ENCODE measurements at places on chromosomes 6 and 20. TPM values are rescaled to one million over a fixed set of nuclear protein-coding genes. Genes with fewer than 3 reads are reported as not detected.

GRCh38 chr20:25355866-25356265 is 34.8 kb downstream of the ABHD12 start:
- H3K27ac ChIP-seq = no peak overlapping the region
- peaks cover 16% of the 10 kb centered on the region for H3K4me1 ChIP-seq
- DNase-seq = no peak
- no peak overlapping the region for H3K4me3 ChIP-seq

DNA sequence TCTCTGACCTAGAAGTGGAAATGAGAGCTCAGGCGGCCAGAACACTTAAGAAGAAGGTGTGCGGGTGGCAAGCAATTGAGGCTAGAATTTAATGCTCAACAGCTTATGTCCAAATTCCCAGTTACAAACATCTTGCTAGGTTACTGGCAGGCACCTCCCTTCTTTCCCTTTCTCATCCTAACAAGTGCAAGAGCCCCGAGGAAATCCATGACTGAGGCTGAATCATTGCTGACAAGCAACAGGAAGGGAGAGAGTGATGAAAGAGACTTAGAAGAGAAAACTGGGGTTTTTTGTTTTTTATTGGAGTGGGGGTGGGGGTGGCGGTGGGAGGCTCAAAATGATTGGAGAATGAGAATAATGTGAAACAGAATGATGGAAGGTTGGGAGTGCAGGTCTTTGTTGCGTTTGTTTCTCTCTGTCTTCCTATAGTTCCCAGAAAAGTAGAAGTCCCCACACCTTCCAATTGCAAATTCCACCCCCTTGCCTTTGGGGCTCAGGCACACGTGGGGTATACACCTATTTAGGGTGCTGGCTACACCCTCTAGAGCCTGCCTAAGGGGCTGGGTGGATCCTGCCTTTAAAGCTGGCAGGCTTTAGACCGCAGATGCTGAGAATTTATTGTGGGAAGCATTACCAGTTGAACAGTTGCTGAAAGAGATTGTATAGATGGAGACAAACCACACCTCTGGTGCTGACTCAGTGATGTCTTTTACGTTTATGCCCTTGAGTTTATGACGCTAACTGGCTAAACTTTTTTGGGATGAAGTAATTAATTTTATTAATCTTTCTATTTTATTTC is 1.4 kb downstream of the FAM83B start:
- H3K27me3 ChIP-seq = peaks cover 45% of the 10 kb centered on the region
- no peak overlapping the region for H3K4me3 ChIP-seq
- no peak overlapping the region for H3K27ac ChIP-seq
- no peak for DNase-seq
- peaks cover 12% of the 10 kb centered on the region for H3K4me1 ChIP-seq
- H3K36me3 ChIP-seq = peaks cover 2% of the 10 kb centered on the region

- peaks cover 3% of the 10 kb centered on the region for H3K27me3 ChIP-seq
- no peak for DNase-seq
- no peak overlapping the region for H3K4me3 ChIP-seq
- H3K27ac ChIP-seq = no peak overlapping the region
- no peaks in the 10 kb centered on the region for H3K4me1 ChIP-seq
These were observed 30.0 kb upstream of the FBXL4 start for GRCh38 chr6:98977671-98978292.

DNA sequence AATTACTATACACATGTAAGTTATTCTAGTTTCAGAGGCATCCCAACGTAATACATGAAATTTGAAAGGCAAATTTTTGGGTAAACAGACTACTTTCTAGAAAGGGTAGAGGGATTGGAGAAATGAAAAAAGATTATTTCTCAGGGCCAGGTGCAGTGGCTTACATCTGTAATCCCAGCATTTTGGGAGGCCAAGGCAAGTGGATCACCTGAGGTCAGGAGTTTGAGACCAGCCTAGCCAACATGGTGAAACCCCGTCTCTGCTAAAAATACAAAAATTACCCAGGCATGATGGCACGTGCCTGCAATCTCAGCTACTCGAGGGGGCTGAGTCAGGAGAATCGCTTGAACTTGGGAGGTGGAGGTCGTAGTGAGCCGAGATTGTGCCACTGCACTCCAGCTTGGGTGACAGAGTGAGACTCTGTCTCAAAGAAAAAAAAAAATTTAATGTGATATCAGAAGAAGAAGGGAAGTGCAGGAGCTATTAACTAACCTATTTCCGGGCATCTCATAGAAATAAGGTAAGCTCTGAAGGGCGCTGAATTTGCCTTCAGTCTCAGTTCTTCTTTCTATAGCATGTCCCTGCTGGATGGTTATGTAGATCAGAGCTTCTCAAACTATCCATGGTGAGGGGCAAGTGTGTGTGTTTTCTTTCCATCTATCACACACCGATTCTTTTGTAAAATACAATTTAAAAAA is 100.3 kb upstream of the MTHFD1L start:
- H3K27me3 ChIP-seq = no peaks in the 10 kb centered on the region
- H3K36me3 ChIP-seq = no peaks in the 10 kb centered on the region
- no peak overlapping the region for H3K27ac ChIP-seq
- no peak for DNase-seq

GRCh38 chr6:48626421-48626820 is 515.4 kb upstream of the PTCHD4 start:
- peaks cover 17% of the 10 kb centered on the region for H3K4me1 ChIP-seq
- no peak overlapping the region for H3K27ac ChIP-seq
- DNase-seq = no peak
- H3K27me3 ChIP-seq = no peaks in the 10 kb centered on the region

The FAM83B gene
- not detected for total RNA-seq

GRCh38 chr20:24493181-24493580 is 23.8 kb downstream of the SYNDIG1 start:
- peaks cover 12% of the 10 kb centered on the region for H3K4me1 ChIP-seq
- no peak overlapping the region for H3K4me3 ChIP-seq
- peaks cover 6% of the 10 kb centered on the region for H3K36me3 ChIP-seq
- H3K27me3 ChIP-seq = peaks cover 2% of the 10 kb centered on the region

DNA sequence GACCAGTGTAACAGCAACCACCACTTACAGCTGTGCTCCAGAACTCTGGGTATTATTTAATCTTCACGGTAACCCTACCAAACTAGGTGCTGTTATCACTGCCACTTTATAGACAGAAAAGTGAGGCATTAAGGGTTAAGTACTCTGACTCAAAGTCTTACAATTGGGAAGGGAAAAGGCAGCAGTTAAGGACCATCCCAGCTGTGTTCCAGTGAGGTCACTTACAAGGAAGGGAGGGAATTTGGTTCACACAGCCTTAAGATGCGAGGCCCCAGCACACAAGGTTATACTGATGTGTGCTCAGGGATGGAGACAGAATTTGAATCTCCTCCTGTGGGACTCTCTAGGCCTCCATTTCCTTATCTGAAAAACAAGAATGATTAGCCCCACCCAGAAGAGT is 46.7 kb downstream of the TRERF1 start:
- H3K27me3 ChIP-seq = no peaks in the 10 kb centered on the region
- peaks cover 38% of the 10 kb centered on the region for H3K4me1 ChIP-seq
- no peaks in the 10 kb centered on the region for H3K36me3 ChIP-seq
- peak overlapping the region; percentile 81 for H3K27ac ChIP-seq
- no peak for DNase-seq
- H3K4me3 ChIP-seq = no peak overlapping the region

The DLK2 gene
- 1.1 TPM for total RNA-seq

The ADGRB3 gene
- total RNA-seq = 1.5 TPM

The ZCCHC3 gene
- total RNA-seq = 17.2 TPM

DNA sequence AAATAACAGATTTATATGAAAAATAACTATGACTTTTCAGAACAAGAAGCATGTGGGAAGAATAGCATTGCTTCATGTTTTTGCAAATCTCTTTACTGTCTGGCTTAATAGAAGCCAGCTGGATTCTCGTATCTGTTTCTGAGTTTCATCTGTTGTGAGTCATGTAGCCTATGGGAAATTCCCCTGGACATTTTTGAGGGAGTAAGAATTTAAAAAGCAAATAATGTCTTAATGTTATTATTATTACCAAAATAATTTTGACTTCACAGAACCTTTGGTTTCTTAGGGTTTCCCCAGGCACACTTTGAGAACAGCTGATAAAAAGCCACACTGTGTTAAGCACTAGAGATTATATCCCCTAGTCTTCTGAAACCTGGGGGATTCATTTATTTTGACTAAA is 75.8 kb downstream of the SYCP2L start:
- no peak overlapping the region for H3K4me3 ChIP-seq
- H3K27me3 ChIP-seq = no peaks in the 10 kb centered on the region
- H3K27ac ChIP-seq = peak overlapping the region; percentile 83

- no peaks in the 10 kb centered on the region for H3K27me3 ChIP-seq
- no peak for DNase-seq
- H3K36me3 ChIP-seq = no peaks in the 10 kb centered on the region
- peaks cover 77% of the 10 kb centered on the region for H3K4me1 ChIP-seq
- H3K4me3 ChIP-seq = no peak overlapping the region
- H3K27ac ChIP-seq = peak overlapping the region; percentile 10
These were observed 122.7 kb downstream of the SNX5 start for GRCh38 chr20:17845701-17846475.

- no peak overlapping the region for H3K27ac ChIP-seq
- H3K36me3 ChIP-seq = no peaks in the 10 kb centered on the region
- peaks cover 2% of the 10 kb centered on the region for H3K4me1 ChIP-seq
These were observed 245.9 kb downstream of the FARS2 start for GRCh38 chr6:5507131-5507681.

DNA sequence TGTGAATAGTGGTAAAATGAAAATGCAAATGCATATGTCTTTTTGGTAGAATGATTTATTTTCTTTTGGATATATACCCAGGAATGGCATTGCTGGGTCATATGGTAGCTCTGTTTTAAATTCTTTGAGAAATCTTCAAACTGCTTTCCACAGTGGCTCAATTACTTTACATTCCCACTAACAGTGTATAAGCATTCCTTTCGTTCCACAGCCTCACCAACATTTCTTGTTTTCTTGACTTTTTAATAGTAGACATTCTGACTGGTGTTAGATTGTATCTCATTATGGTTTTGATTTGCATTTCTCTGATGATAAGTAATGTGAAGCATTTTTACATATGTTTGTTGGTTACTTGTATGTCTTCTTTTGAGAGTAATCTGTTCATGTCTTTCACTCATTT is 144.0 kb downstream of the SIM1 start:
- DNase-seq = no peak
- no peaks in the 10 kb centered on the region for H3K27me3 ChIP-seq
- no peak overlapping the region for H3K4me3 ChIP-seq
- no peaks in the 10 kb centered on the region for H3K36me3 ChIP-seq
- no peak overlapping the region for H3K27ac ChIP-seq

- no peak for DNase-seq
- H3K27ac ChIP-seq = no peak overlapping the region
- H3K4me1 ChIP-seq = peaks cover 20% of the 10 kb centered on the region
- no peak overlapping the region for H3K4me3 ChIP-seq
- no peaks in the 10 kb centered on the region for H3K36me3 ChIP-seq
- H3K27me3 ChIP-seq = no peaks in the 10 kb centered on the region
These were observed 38.3 kb upstream of the ATXN1 start for GRCh38 chr6:16799279-16800193.

- H3K4me1 ChIP-seq = peaks cover 23% of the 10 kb centered on the region
- H3K36me3 ChIP-seq = peaks cover 22% of the 10 kb centered on the region
- H3K4me3 ChIP-seq = no peak overlapping the region
- no peak for DNase-seq
- H3K27me3 ChIP-seq = no peaks in the 10 kb centered on the region
These were observed 122.6 kb downstream of the LRRC1 start for GRCh38 chr6:53917464-53917842.

GRCh38 chr6:89270951-89271721 is 44.0 kb downstream of the GABRR2 start:
- H3K27me3 ChIP-seq = peaks cover 4% of the 10 kb centered on the region
- H3K36me3 ChIP-seq = no peaks in the 10 kb centered on the region
- H3K4me1 ChIP-seq = no peaks in the 10 kb centered on the region

The C6orf141 gene
- total RNA-seq = not detected

The ADGRF1 gene
- not detected for total RNA-seq

- H3K4me3 ChIP-seq = no peak overlapping the region
- no peaks in the 10 kb centered on the region for H3K4me1 ChIP-seq
- H3K27me3 ChIP-seq = peaks cover 11% of the 10 kb centered on the region
- H3K36me3 ChIP-seq = no peaks in the 10 kb centered on the region
- no peak for DNase-seq
- H3K27ac ChIP-seq = no peak overlapping the region
These were observed 2.0 kb downstream of the TSBP1 start for GRCh38 chr6:32369660-32370059.
